Memory B cell (primary cell): ENCODE measurements at places on chromosomes 11 and 22.

DNA sequence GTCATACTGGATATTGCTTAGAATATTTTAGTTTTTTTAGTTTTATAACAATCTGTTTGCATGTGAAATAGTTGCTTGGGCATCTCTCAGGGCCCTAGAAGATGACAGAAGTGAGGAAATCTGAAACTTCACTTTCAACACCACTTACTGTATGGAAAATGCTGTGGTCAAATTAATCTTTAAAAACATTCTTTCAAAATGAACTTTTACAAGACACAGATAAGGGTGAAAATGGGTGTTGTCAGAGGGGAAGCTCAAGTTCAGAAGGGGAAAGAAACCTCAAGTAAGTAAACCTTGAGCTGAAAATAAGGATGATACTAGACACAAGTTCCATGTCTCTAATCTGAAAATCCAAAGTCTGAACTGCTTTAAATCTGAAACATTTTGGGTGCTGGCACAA is 1840.1 kb upstream of the RAG2 start:
- no peak for DNase-seq

GRCh38 chr11:26948881-26949280 is 45.0 kb upstream of the FIBIN start:
- no peak for DNase-seq

DNA sequence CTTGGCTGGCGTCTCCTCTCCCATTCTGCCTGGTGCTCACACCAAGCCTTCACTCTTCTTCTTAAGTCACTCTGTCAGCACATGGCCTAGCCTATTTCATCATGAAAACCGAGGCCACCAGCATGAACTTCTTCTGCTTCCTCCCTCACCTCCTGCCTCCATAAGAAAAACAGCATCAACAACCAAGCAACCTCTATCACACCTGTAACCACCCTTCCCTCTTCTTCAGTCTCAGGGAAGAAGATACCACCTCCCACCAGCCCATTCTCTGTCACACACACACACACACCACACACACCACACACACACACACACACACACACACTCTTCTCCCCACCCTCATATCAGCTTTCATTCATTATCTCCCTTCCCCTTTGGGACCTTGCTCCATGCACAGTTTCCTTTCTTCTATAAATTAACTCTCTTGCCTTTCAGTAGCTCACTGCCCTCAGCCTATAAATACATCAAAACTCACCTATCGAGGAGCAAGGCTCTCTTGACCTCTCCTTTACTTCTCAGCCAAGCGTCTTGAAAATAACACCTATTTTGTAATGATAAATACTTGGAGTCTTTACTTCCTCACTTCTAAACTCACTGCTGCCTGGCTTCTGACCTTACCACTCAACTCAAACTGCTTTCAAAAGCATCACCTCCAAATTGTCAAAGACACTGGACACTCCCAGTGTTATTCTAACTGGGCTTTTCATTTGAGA is 36.6 kb downstream of the SC5D start:
- no peak for DNase-seq

DNA sequence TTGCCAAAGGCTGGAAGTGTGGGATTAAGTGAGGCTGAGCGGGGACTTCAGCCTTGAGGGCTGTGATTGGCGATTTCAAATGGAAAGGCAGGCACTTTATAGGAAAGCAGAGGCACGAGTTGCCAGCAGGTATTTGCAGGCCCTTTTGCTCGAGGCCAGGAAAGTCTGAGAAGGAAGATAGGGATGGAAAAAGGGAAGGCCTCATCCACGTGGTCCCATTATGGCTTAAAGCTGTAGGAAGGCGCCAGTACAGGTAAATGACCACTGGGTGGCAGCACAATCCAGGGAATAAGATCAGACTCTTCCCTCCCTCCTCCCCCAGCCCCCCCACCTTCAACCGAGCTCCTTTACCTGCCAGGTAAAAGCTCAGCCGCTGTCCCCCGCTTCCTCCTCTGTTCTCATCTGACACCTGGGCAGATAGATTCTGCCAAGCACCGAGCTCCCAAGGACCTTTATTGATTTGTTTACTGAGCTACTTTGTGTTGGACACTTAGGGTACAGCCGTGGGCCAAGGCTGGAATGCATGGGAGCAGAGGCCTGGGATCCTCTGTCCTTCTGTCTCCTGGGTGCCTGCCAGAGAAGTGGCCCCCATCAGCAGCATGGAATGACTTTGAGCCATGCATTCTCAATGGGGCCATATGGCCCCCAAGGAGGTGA is 7.5 kb downstream of the P2RX3 start:
- peak; percentile 54 for DNase-seq

DNA sequence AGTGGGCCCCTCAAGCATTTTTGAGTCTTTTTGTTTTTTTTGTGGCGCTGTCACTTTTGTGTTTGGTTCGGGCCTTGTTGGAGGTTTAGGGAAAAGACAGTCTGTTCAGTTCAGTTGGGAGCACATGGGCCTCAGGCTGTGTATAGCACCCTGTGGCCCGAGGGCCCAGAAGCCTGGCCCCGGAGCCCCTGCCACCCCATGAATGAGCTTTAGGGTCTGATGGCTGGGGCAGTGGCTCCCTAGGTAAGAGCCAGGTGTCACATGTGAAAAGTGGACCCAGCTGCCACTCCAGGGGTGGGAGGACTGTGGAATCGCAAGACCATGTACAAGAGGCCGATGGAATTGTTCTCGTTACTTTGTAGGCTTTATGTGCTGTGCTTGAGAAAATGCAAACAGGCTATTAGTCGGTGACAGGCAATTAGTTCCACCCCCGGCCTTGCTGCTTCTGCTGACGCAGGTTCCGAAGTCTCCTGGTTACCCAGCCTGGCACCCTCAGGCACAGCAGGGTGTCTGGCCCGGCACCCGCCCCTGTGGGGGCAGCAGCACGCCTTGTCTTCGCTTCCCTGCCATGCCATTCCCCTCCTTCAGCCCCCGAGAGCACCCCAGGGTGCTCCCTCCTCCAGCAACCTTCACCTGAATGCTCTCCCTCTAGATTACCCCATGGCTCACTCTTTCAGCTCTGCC is 38.2 kb upstream of the PARVG start:
- DNase-seq: no peak

DNA sequence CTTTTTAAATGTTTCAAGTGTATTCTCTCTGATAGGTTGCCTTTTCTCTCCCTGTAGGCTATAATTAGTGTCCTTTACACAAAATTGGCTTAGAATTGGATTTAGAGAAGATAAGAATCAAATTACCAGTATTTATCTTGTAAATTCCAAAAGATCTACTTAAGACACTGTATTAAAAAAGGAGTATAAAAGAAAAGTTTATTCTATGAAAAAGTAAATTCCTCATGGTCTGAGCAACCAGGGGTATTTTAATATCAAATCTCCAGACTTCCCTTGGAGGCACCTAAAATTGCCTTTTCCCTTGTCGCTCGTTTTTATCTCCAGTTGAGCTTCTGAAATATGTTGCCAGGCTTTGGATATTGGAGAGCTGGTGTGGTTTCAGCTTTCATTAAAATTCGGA is 36.4 kb downstream of the ZBTB16 start:
- DNase-seq: no peak

- no peak for DNase-seq
These were observed 621.5 kb upstream of the B3GAT1 start for GRCh38 chr11:135033540-135033939.

GRCh38 chr11:2294926-2295290 is 6.8 kb downstream of the C11orf21 start:
- DNase-seq: no peak

GRCh38 chr11:3933165-3933628 is 77.7 kb downstream of the STIM1 start:
- DNase-seq: no peak

- DNase-seq: no peak
These were observed 65.4 kb upstream of the ZC3H12C start for GRCh38 chr11:110027627-110028371.

GRCh38 chr11:69671734-69672465 is 3.3 kb downstream of the LTO1 start:
- no peak for DNase-seq

- DNase-seq: no peak
These were observed 11.2 kb downstream of the MLC1 start for GRCh38 chr22:50074056-50074455.

DNA sequence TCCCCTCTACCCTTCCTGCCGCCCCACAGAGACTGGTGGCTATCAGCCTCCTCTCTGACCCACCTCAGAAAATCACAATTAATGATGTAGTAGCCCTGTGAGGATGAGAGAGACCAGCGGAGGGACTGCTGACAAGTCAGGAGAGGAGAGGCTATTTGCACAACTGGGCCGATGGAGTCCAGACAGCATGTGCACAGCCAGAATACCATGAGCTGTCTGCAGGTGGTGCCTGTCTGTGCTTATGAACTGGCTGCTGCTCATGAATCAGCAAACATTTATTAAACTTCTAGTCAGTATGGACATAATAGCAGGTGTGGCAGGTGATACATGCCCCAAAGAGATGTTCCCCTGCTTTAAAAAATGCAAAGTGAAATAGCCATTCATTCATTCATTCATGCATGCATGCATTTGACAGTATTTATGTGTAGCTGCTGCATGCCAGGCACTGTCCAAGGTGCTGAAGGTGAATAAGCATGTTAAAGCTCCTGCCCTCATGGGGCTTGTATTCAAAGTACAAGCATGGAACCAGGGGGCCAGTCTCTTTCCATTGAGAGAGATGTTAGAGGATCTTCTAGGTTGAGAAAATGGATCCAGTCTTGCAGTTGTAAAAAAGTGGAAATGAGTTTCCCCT is 141.3 kb downstream of the GRIK4 start:
- DNase-seq: no peak

GRCh38 chr11:14124886-14125285 is 162.4 kb downstream of the SPON1 start:
- DNase-seq: no peak

- DNase-seq: no peak
These were observed 13.5 kb downstream of the PHRF1 start for GRCh38 chr11:589798-590197.

- DNase-seq: no peak
These were observed 31.6 kb downstream of the NTM start for GRCh38 chr11:131402040-131402439.

DNA sequence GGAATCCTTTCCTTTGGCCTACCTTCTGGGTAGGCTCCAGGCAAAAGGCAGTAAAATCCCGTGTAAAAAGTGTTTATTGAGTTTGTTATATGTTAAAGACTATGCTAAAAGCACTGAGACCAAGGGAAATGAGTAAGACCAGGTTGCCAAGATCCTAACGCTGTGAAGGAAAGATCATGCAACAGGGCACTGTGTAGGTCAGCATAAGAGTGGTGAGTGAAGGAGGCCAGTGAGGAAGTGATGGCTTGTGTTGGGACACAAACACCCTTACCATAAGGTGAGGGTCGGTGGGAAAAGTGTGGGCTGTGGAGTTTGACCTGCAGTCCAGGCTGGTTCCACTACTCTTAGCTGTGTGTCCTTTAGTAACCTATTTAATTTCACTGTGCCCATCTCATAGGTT is 202.1 kb downstream of the DBX1 start:
- no peak for DNase-seq

GRCh38 chr11:26741036-26741435 is 19.2 kb upstream of the SLC5A12 start:
- DNase-seq: no peak

DNA sequence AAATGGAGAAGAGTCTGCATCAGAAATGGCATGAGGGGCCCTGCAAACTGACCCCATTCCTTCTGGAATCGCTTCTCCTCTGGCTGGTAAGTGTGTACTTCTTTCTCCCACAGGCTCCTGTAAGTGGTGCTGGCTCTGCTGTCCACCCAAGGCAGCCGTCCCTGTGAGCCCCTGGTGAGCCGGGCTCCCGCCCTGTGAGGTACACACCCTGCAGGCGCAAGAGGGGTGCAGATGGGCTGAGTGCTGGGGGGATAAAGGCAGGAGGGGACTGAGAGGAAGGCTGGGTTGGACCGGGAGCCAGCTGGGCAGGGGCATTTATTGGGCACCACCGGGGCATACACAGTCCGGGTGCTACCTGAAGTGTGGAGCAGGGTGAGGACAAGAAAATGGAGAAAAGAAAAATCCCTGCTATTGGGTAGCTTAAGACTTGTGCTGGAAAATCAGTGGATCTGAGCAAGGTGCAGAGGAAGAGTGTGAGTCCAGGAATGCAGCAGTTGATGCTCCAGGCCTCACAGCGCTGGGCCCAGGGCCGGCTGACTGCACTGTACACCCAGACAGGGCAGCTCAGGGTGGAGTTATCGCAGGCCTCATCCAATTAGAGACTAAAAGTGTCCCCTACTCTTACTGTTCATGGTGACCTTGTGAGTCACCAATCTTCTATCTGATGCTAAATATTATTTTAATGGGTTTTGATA is 455.1 kb upstream of the B3GAT1 start:
- DNase-seq: no peak

- DNase-seq: no peak
These were observed 1.2 kb downstream of the ELFN2 start for GRCh38 chr22:37425800-37426705.

GRCh38 chr11:128962896-128963295 is 20.2 kb upstream of the TP53AIP1 start:
- no peak for DNase-seq

GRCh38 chr11:47157805-47158204 is 18.9 kb downstream of the ARFGAP2 start:
- DNase-seq: no peak

GRCh38 chr11:123778511-123778910 is 24.2 kb upstream of the OR6X1 start:
- DNase-seq: no peak

- DNase-seq: no peak
These were observed 1.5 kb upstream of the AGBL2 start for GRCh38 chr11:47716692-47717091.

- no peak for DNase-seq
These were observed 9.4 kb downstream of the MUC5B start for GRCh38 chr11:1232021-1232882.

DNA sequence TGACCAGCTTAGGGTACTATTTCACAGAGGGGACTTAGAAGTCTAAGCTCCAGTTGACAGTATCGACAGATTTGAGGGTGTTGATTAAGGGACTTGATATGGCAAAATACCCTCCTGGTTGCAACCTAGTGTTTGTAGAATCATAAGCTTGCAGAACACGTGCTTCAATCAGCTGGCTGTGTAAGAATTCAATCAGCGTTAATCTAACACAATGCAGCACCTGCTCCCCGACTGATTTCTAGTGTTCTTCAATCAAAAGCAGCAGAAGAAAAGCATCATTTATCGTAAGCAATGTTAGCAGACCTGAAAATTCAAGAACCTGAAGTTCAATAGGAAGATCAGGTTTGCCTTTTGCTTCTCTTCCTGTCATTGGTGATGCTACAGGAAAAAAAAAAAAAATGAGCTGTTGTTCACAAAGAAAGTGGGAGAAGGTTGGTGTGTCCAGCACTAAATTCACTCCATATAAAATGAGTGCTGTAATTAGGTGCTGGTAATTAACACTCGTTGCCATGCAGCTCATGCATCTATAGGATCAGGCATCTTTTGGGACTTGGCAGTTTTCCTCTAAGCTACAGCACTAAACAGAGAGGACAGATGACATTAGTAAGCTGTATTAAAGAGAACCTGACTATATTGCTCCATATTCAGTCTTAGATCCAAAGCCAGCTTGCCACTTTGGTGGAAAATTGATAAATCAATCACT is 840.3 kb downstream of the OPCML start:
- DNase-seq: no peak

GRCh38 chr22:17814084-17814483 is 39.8 kb upstream of the BID start:
- DNase-seq: no peak

- no peak for DNase-seq
These were observed 18.5 kb downstream of the MORC2 start for GRCh38 chr22:30949934-30950660.

- no peak for DNase-seq
These were observed 58.8 kb downstream of the FZD4 start for GRCh38 chr11:86896441-86896841.
